Fibroblast of mammary gland (primary cell): ENCODE measurements at places on chromosomes 1 and 21.

GRCh38 chr1:205020466-205020865 is 22.5 kb upstream of the CNTN2 start:
- no peak for DNase-seq

GRCh38 chr1:186839041-186839400 is 10.3 kb downstream of the PLA2G4A start:
- no peak for DNase-seq

DNA sequence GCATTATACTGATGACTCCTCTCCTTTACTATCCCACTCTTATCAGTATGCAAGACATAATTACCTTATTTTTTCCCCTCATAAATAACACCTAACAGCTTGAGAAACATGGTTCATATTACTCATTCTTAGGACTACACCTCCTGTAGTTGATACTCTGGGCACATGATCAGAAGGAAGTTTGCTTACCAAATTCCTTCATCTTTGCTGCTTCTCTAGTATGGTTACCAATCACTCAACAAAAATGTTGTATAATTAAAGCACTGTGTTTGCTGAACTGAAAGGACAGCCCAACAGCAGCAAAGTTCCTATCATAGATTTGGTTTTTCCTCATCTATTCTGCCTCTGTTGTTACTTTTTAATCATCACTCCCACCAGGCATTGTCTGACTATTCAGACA is 586.3 kb downstream of the LRRIQ3 start:
- DNase-seq, result no peak

DNA sequence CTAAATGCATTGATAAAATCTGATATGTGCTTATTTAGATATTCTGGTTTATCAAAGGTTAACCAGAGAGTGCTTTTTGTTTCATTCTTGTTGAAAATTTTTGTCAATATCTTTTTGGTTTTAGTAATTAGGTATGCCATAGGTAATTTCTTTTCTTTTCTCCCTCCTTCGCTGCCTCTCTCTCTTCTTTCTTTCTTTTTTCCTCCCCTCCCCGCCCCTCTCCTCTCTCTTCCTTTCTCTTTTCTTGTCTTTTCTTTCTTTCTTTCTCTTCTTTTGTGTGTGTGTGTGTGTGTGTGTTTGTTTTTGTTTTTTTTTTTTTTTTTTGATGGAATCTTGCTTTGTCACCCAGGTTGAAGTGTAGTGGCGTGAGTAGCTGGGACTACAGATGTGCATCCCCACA is 14.4 kb upstream of the MACF1 start:
- no peak for DNase-seq

DNA sequence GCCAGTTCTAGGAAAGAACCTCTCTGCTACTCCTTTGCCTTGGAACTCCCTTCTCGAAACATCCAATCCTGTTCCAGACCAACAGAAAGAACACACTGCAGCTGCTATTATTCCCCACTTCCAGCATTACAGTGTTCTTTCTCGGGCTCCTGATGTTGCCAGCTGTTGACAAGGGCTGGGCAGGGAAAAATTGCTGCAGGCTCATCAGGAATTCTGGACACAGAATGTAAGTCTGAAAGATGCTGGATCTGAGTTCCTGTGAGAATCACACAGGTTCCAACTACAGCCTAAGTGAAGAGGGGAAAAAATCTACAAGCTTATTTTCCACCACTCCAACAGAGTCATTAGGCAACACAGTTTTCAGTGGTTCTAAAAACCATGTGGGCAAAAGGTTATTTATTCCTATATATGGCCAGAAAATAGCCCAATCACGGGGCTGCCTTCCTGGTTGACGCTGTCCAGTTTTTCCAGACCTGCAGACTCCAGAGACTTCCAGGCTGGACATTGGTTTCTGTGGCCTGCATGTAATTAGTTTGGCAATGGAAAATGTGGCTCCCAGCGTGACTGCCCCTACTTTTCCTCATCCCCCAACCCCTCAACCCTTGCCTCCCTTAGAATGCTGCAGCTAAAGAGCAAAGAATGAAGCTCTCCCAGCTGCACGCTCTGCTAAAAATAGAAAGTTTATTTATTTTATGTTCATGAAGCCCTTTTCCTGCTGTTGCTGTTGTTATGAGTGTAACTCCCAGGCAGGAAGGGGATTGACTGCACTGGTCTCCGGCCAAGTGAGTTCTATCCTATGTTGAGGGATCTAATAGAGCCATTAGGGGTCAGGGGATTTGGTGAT is 8.3 kb upstream of the KIAA0040 start:
- peak; percentile 14 for DNase-seq

GRCh38 chr1:5312862-5313261 is 658.5 kb downstream of the AJAP1 start:
- DNase-seq, result no peak

- DNase-seq, result no peak
Measured at GRCh38 chr1:90044346-90044745, 49.4 kb downstream of the ZNF326 start.

DNA sequence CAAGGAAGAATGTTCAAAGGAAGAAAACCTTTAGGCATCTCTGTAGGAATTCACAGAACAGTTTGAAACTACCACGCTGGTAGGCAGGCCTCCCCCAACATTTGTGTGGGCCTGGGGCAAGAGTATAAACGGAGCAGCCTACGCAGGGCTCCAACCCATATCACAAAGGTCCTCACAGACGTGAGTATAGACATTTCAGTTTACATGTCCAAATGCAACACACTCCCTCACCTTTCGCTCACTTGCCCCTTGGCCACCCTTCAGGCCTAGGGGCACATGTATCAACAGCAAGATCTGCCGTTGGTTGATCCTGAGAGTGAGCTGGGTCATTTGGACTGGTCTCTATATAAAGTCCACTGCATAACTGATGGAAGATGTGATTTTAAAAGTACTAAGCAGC is 133.3 kb downstream of the ACBD6 start:
- no peak for DNase-seq

GRCh38 chr1:116753312-116753711 is 918 bp upstream of the CD2 start:
- DNase-seq, result no peak

- DNase-seq, result no peak
Measured at GRCh38 chr1:84298684-84299535, 2.6 kb upstream of the SAMD13 start.

GRCh38 chr1:66354311-66355201 is 179.4 kb upstream of the SGIP1 start:
- no peak for DNase-seq

GRCh38 chr21:41520560-41521442 is 12.8 kb upstream of the TMPRSS2 start:
- DNase-seq, result no peak

DNA sequence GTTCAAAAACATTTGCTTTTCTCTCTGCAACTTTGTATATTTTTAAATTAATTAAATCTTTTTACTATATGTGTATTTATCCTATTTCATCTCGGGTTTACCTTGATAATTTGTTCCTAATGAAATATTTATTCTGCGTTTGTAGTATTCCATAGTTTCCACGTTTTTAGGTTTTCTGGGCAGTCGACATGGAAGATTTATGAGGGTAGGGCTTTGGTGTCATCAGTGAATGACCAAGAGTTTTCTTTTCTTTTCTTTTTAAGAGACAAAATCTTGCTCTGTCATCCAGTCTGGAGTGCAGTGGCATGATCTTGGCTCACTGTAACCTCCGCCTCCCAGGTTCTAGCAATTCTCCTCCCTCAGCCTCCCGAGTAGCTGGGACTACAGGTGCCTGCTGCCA is 17.2 kb upstream of the ZNF669 start:
- no peak for DNase-seq

DNA sequence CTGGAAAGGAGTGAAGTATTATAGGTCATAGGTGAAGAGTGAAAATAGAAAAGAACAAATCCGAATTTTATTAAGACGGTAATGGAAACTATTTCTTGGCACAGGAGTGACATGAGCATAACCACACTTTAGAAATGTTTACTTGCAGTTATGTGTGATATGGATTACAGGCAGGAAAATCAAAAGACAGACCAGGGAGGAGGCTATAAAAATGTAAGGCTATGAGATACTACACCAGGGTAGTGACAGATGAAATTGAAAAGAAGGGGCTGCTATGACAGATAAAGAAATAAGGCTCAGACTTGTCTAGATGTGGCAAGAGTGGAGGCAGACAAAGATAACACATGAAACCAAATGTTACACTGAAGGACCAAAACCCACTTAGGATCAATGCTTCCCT is 31.7 kb downstream of the GPATCH2 start:
- DNase-seq, result no peak

- DNase-seq, result no peak
Measured at GRCh38 chr1:93598861-93599439, 82.7 kb downstream of the BCAR3 start.

DNA sequence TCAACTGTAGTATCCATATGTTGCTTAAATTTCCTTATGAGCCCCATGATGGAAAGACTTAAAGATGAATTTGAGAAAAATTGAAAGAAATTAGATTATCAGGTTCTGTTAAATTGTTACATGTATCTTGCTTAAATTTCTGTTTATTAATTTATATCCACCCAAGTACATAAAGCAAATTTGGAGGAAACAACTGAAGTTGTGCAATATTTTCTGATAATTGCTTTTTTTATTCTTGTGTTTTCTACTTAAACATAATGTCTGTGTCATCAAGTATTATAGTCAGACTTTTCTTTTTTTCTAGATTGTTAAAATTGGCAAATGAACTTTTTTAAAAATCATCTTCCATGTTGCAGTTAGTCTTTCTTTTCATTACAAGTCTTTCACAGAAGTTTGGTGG is 36.8 kb downstream of the RNF11 start:
- DNase-seq, result no peak

DNA sequence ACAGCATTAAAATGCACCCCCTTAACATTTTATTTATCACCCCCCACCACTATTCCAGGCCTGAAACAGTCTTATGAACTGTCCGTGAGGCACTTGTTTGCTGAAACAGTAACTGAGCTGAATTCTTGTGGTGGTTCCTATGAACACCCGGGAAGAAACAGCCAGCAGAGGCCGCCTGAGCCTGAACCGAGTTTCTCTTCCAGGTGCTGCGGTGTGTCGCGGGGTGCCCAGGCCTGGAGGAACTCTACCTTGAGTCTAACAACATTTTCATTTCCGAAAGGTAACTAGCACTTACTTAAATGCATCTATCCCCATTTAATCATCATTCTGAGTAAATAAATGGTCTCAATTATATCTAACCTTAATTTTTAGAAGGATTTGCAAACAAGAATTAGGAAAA is 66.8 kb downstream of the TBCE start:
- no peak for DNase-seq

- no peak for DNase-seq
Measured at GRCh38 chr1:220655961-220656740, 34.0 kb upstream of the C1orf115 start.

GRCh38 chr1:201214461-201214860 is 23.8 kb downstream of the IGFN1 start:
- DNase-seq, result peak; percentile 14

GRCh38 chr1:198064181-198064580 is 92.6 kb upstream of the NEK7 start:
- DNase-seq, result no peak

GRCh38 chr1:89802051-89802450 is 18.8 kb upstream of the LRRC8D start:
- DNase-seq, result no peak

DNA sequence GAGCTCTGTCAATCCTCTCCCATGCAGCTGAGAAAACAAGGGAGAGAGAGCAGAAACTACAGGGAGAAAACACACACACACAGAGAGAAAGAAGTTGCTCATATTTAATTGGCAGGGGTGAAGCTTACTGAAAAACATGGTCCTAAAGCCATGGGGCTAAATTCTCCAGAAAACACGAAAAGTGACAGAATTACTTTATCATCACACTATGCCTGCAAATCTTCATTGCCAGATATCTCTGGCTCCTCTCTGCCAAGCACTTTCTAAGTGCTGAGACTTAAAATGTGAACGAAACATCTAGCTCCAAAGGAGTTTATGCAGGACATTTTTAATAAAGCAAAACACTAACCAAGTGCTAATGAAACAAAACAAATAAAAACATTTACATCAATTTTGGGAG is 134.1 kb downstream of the DAB1 start:
- no peak for DNase-seq

DNA sequence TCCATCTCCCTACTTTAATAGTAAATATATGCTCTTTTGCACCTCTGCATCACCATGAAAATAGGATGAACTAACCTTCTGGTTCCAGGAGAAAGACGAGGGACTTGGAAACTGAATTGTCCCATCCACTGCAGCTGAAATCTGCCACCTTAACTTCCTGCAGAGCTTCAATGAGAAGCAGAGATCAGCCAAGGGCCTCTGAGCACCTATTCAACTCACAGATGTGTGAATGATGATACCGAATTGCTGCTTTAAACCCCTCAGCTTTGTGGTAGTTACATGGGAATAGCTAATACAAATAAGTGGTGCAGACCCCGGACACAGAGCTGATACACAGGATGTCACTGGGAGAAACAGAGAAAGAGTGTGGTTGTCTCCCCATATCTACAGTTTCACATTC is 616.8 kb downstream of the NCAM2 start:
- DNase-seq, result no peak

DNA sequence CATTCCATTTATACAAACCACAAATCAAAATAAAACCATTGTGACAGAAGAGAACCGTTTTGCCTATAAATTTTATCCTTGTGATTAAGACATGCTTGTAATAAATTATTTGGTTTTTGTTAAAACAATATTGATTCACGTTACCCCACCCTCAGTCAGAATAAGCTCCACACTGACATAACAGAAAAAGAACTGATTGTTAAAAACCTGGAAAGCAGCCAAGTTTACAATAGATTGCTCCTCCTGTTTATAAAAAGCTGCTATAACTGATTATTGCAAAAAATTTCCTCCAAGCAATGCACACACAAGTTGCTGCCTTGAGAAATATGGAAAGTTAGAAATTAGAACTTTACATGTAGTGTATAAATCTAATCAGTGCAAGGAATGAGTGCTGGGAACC is 263.5 kb downstream of the SETD4 start:
- DNase-seq, result no peak

DNA sequence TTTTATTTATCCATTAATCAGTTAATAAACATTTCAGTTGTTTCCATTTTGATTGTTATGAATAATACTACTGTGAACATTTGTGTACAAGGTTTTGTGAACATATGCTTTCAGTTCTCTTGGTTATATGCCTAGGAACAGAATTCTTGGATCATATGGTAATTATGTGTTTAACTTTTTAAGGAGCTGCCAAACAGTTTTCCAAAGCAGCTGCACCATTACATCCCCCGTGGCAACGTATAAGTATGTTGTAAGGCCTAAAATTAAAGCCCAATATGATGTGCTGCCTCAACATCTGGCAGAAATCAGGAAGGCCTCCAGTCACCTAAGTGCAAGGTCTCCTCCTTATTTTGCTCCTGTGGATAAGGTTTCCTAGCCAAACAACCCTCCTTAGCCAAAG is 235.6 kb upstream of the CACYBP start:
- no peak for DNase-seq

GRCh38 chr1:55310505-55310971 is 95.4 kb upstream of the USP24 start:
- DNase-seq, result peak; percentile 99
